ENCODE measurements at places on chromosomes 5 and 9.

DNA sequence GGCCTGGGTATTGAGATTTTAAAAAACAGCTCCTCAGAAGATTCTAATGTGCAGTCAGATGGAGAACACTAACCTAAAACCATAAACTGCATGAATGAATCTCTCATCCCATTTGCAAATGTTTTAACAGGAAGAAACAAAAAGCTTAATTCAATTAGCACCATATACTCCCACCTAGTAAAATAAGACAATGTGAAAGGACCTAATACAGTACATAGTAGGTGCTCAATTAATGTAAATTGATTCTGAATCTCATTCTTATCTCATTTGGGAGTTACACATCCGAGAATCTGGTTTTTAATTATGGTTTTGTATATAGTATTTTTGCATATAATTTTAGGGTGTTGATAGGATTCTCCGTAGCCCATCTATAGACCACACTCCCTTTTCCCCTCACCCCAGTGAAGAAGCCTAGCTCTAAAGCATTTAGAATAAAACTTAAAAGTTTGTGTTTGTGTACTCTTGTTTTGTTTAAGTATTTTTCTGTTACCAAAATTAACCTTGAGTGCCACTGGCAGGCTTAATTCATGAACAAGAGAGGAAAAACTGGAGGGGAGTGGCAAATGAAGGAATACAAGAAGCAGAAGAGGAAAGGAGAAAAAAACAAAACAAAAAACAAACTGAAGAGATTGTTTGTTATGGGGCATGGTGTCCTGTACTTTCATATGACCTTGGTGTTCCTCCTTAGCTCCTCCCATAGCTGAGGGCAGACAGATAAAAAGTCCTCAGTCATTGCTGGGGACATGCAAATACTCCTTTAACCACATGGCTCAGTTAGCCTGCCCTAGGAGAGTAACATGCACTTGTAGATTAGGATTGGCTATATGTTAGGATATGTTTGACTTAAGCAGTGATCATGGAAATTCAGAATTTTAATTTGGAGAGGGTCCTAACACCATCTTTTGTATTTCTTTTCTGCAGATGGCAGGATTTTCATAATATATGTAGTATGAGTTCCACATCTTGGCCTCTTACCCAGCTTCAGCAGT, 1.2 kb downstream of the RNF14 start:
- peak; percentile 93 for DNase-seq

DNA sequence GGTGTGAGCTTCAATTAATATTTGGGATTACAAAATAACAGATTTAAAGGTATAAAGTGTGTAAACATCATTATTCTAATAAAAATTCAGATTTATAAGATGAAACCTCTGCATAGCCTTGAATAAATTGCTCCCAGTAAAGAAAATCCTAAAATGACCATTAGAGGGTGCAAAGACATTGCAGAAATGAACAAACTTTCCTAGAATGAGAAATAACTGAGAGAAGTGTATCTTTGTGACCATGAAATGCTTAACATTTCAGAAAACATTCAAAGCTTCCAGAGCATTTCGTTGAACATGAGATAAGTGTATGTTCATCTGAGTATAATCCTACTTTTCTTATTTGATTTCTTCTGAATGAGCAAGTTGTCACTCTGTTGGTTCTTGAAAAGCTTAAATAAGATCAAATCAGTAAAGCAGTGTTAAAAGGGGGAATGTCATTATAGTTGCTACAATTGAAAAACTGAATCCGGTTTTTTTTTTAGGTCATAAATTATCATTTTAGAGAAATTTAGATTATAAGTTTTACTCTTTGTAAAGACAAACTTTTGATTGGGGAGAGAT, 24.7 kb upstream of the NUDT12 start:
- DNase-seq: no peak

- no peak for DNase-seq
Measured at GRCh38 chr9:94627287-94627686, 12.0 kb downstream of the FBP1 start.

GRCh38 chr5:124126504-124127217, 614.7 kb downstream of the CSNK1G3 start:
- no peak for DNase-seq

GRCh38 chr5:6455571-6456200, 7.0 kb downstream of the UBE2QL1 start:
- no peak for DNase-seq

GRCh38 chr9:13898957-13899356, 415.0 kb downstream of the NFIB start:
- DNase-seq: no peak

DNA sequence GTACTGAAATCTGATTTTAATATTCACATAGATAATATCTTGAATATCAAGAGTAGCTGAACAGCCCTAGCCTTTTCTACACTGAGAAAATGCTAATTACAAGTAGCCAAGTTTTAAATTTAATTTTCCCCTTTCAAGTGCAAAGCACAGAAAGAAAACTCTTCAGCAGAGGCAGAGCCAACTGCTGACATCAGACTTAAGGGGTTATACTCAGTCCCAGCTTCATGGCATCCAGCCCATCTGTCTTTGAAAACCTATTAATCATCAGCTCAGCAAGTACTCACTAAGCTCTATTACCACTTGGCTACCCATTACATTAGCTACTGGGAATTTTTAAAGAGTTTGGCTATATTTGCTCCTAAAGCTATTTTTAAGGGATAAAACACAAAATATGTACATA, 220.5 kb downstream of the SLC12A2 start:
- DNase-seq: no peak

DNA sequence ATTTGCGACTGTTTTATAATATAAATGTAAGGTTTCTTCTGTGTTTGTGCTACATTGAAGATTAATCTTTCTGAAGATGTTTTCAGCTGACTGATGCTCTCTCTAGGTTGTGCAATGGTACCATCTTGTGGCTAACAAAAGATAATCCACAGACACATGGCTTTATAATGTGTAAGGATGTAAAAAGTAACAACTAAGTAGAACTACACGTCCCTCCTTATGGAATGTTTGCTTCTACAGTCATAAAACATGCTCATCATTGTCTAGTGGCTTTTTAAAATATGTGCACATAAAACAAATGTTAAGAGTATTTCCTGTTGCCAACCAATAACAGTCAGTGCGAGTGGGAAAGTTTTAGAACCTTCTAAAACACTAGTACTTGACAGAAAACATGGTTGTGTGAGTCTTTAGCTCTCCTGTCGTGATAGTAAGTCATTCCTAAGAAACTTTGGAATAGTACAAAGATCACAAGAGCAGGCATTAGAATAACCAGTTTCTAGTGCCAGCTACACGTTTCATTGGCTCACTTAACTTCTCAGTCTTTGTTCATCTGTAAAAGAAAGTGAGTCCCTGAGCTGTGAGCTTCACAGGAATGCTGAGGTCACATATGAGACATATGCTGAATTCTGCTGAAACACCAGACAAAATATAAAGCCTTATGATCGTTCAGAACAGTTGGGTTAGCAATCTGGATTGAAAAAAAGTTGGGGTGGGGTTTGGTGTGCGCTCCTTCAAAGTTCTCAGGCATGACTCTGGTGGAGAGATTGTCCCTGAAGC, 75.7 kb upstream of the GLIS3 start:
- DNase-seq: no peak

DNA sequence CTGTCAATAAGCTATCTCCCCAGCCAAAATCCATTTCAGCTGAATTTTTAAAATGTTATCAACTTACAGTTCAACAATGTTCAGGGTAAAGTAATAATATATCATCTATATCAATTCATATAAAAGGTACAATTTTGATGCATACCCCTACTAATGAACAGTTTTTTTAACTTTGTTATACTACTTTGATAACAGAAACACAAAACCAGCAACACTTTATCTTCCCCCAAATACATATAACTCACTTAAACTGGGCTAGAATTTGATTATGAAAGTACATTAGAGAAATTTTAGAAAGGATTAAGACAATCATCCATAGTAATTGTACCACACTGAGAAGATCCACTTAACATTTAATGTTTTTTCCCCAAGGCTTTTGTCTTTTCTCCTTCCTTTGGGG, 5.1 kb downstream of the CDO1 start:
- no peak for DNase-seq

DNA sequence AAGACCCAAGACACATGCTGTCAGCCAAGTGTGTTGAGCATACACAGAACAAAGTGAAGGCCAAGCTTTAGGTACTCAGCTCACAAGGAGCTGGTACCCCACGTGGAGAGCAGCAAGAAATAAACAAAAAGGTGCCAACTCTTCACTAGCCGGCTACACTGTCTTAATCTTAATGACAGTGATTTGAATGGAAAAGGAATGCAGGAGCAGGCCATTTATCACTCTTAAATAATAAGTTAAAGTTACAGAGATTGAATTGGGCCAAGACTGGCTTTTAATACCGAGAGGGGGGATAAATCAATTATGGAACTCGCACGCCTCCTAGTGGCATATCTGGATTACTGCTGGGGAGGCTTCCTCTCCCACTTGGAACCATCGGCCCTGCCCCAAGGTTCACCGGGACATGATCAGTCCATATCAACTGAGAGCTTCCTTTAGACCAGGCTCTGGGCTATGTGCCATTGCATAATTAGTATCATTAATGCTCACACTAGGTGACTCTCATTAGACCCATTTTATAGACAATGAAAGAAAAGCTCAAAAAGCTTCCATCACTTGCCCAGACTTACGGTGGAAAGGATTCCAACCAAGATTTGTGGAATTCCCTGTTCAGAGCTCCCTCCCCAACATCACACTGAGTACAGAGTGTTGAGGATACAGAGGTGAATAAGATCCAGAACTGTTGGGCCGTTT, 94.0 kb downstream of the ACTL7B start:
- peak; percentile 40 for DNase-seq

DNA sequence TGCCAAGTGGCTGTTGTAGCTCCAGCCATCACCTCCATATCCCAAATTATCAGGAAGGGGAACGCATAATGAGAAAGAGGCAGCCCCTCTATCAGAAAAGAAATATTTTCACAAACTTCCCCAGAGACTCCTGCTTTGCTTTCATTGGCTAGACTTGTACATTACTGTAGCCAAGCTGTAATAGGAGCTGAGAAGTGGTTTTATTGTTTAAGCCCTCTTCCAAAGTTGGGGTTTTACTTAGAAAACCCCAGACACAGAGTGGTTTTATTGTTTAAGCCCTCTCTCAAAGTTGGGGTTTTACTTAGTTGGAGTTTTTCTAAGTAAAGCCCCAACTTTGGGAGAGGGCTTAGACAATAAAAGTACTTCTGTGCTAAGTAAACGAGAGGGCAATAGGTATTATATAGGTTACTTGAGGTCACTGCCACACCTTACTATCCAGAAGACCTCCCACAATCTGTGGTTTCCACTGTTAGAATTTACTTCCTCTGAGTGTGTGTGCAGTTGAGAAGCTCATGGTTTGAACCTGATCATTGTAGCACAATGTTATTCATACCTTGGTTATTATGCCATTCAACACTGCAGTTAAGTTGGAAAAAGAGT, 215.7 kb upstream of the OTULINL start:
- DNase-seq: no peak

DNA sequence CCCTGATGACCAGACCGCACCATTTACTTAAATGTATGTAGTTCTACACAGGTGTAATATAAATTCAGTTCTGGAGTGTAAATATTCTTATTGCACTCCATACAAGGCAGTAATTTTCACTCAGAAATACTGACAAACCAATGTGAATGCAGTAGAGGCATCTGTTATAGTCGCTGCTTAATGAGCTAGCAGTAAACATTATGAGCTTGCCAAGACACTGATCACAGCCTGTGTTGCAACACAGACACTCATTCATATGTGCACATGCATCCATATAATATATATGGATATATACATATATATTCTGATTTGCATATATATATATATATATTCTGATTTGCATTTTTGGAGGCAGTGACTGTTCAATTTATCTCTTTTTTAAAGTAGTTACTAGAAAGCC, 435.1 kb upstream of the ST8SIA4 start:
- no peak for DNase-seq

DNA sequence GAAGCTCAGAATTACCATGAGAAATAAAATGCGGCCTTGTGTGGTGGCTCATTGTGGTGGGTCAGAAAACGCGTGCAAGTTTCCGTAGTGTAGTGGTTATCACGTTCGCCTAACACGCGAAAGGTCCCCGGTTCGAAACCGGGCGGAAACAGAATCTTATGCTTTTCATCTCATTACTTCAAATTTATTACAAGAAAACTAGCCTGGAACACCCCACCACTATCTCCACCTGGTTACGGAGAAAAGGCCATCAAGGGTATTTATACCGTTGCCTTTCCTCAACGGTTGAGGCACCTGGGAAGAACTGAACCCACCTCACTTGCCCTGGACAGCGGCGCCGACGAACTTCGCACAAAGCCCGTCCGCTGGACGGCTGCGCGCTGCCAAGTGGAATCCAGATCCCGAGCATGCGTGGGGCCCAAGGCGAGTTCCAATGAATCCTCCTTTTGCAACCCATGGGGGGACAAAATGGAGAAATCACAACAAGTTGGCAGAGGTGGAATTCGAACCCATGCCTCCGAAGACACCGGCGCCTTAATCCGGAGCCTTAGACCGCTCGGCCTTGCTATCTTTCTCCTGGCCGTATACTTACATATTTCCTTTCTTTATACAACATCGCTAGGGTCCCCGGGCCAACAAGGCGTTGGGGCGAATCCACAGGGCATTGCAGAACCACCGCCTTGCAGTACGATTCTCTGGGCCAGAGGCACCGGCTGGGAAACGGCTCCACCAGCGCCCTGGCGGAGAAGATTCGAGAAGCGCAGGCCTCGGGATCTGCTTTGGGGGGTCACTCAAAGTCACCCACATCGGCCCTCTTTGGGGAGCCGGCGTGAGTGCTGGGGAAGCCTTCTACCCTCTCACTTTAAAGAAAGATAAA, 16.9 kb downstream of the OR2V2 start:
- DNase-seq: no peak

DNA sequence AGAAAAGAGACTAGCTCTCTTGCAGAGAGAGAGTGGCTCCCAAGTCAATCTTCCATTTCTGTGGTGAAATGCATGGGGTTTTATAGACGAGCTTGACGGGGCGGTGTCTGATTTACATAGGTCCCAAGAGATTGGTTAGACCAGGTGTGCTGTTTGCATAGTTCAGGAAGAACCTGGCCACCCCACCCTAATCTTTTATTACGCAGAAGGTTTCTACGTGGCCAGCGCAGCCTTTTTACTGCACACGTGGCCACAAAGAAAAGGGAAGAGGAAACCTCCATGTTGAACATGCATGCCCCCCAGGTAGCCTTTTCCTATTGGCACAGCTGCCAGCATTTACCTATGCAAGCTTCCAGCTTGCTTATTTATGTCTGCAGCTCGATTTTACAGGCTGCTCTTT, 92.1 kb downstream of the CAVIN4 start:
- DNase-seq: no peak

GRCh38 chr9:37596504-37596903, 4.1 kb upstream of the TOMM5 start:
- DNase-seq: no peak

DNA sequence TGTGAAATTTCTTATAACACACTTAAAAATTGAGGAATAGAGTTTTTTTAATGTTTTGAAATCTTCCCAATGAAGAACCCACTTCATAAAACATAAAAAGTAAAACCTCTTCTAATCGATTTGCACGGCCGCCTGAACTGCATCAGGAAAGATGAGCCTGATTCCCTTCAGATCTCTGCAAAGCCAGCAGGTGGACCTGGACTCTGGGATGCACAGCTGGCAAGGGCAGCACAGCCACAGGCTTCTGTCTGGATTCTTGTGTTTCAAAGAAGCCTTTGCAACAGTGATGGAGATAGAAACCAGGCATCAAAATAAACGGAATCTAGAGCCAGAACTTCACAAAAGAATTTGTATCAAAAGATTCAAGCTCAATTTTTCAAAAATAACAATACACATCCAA, 36.0 kb upstream of the SPATA31C2 start:
- DNase-seq: no peak
